ENCODE measurements at places on chromosomes 1 and 21.

- no peak for DNase-seq
Measured at GRCh38 chr1:162756523-162756922, 34.0 kb upstream of the HSD17B7 start.

- no peak for DNase-seq
Measured at GRCh38 chr1:197076585-197076984, 9.5 kb upstream of the F13B start.

DNA sequence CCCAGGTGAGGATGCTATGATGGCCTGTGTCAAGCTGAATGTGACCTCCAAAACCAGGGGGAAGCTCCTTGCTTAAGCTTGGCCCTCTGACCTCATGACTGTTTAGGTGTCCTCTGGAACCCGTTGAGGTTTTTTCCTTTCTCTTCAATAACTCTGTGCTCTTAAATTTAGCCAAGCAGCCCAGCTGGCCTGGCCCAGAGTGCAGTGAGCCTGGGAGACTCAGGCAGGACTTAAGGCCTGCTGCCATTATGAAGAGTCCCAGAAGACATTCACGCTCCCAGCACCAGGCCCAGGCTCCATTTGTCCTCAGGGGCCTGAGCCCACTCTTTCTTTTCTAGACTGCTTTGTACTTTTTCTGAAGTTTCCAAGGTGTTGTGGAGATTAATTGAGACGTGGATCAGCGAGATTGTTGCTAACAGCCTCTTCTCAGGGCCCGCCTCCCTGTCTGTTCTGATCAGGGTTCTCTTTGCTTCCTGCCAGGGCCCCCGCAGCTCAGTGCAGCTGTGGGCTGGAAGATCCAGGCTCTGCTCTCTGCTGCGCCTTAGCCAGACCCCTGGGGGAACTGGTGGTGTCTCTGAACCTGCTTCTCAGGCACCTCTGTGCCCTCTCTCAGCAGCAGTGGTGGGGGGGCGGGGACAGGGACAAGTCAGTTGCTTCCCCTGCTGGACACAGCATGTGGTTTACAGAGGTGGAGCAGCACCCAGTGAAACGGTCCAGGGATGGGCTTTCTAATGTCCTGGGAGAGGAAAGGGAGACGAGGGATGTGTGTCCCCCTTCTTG is 124.2 kb downstream of the GRIK3 start:
- DNase-seq = no peak

GRCh38 chr1:241711326-241711725 is 59.2 kb downstream of the WDR64 start:
- DNase-seq = no peak

DNA sequence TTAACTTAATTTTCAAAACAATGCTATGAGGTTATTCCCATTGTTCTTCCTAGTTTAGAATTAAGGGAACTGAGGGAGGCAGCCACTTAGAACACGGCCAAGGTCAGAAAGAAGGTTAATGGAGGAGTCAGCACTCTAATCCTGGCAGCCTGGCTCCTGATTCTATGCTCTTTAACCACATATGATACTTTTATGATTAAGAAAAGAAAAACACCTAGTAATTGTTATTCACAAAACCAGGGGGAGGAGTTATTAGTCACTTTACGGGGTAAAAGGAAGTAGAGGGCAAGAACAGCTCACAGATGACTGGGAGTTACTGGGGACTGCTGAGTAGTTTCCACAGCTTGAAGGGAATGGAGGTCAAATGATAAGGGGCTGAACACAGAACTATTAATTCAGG is 38.6 kb downstream of the GADD45A start:
- DNase-seq = peak; percentile 16

DNA sequence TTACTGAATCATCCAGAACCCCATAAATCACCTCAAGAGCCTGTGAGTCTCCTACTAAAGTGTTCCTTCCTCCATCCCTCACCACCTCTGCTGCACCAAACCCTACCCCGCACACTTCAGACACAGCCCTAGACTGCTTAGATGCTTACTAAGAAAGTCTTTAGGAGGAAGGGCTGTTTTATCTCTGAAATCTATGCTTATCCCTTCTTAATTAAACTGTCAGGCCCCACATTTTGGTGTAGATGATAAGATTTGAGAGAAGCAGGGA is 216.8 kb upstream of the SGIP1 start:
- no peak for DNase-seq
